ENCODE measurements at places on chromosomes 6 and 20. TPM values are rescaled to one million over a fixed set of nuclear protein-coding genes. Genes with fewer than 3 reads are reported as not detected.

Gene CLVS2
- not detected for total RNA-seq

Gene ANKRD66
- not detected for total RNA-seq

Gene SIRPD
- not detected for total RNA-seq

Gene SLC17A4
- total RNA-seq = not detected

Gene LGSN
- total RNA-seq = not detected

Gene AP5S1
- total RNA-seq = 24.6 TPM

Gene SMPDL3A
- 13.6 TPM for total RNA-seq

Gene C6orf58
- not detected for total RNA-seq

Gene UBE2C
- 2.4 TPM for total RNA-seq

Gene KAT14
- 26.4 TPM for total RNA-seq

Gene SLC32A1
- total RNA-seq = not detected

Gene GLO1
- total RNA-seq = 204 TPM

Gene RAMACL
- not detected for total RNA-seq

Gene WFDC10B
- not detected for total RNA-seq

Gene MLN
- not detected for total RNA-seq

Gene SLC22A16
- total RNA-seq = not detected

Gene TRIM31
- not detected for total RNA-seq

Gene SLC25A27
- total RNA-seq = 4.6 TPM

Gene LAMA4
- 65.7 TPM for total RNA-seq

Gene KCNK16
- not detected for total RNA-seq

Gene TCP11
- not detected for total RNA-seq

Gene SLC18B1
- 3.0 TPM for total RNA-seq

Gene ACSS1
- 0.88 TPM for total RNA-seq

Gene TMEM200A
- 0.43 TPM for total RNA-seq
